Stimulated activated effector memory CD8-positive, alpha-beta T cell treated with anti-CD3 and anti-CD28 coated beads, Interleukin-12 subunit alpha, Interleukin-12 subunit beta, amount 100 ng/mL, for 72 hours (primary cell): ENCODE measurements at places on chromosomes 1 and 21.

GRCh38 chr1:30606166-30606565 is 117.2 kb downstream of the MATN1 start:
- DNase-seq = no peak

DNA sequence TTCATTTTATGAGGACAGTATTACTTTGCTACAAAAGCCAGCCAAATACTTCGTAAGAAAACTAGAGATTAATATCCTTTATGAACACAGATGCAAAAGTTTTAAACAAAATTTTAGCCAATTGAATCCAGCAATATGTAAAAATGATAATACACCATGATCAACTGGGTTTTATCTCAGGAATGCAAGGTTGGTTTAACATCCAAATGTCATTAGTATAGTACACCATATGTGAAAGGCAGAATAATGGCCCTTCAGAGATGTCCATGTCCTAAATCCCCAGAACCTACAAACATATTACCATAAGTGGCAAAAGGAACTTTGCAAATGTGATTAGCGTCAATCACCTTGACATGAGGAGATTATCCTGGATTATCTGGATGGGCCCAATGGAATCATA is 16.7 kb upstream of the KCNJ6 start:
- DNase-seq = no peak

- no peak for DNase-seq
Observed at GRCh38 chr1:219299420-219299819, 125.7 kb downstream of the LYPLAL1 start.

GRCh38 chr1:97668945-97669344 is 251.9 kb downstream of the DPYD start:
- no peak for DNase-seq

DNA sequence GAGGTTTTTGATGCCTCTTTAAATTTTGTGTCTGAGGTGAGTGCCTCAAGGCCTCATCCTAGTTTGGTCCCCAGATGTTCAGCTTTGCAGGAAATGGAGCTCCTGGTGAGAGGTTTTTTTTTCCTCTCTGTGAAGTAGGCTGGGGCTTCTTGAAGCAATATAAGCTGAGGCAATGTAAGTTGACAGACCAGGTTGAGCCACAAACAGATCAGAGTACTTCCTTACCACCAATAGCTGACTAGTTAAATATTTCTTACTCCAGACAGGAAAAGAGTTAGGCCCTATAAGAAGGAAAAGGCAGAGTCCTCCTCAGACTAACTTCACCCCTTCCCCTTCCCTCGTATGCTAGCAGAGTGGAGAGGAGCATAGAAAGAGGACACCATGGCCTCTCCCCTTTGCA is 341.0 kb downstream of the LMO4 start:
- no peak for DNase-seq

DNA sequence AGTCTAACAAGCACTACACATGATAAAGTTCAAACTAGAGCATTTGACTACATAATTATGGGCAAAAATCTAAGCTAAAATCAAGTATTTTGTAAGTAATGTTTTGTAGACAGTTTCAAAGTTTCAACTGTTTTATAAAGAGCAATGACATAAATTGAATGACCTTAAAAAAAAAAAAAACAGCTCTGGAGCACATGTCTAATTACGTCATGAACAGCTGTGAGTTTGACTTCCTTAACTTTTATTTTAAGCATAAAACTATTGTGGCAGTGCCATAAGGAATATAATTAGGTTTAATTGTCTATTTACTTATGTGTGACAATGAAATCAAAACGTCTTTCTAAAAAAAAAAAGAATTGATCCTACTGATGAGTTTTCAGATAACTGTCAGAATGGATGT is 272.5 kb upstream of the LRRC7 start:
- DNase-seq = no peak

- DNase-seq = no peak
Observed at GRCh38 chr1:213371847-213372619, 321.0 kb downstream of the RPS6KC1 start.

- no peak for DNase-seq
Observed at GRCh38 chr1:231417513-231417912, 4.6 kb downstream of the EGLN1 start.

DNA sequence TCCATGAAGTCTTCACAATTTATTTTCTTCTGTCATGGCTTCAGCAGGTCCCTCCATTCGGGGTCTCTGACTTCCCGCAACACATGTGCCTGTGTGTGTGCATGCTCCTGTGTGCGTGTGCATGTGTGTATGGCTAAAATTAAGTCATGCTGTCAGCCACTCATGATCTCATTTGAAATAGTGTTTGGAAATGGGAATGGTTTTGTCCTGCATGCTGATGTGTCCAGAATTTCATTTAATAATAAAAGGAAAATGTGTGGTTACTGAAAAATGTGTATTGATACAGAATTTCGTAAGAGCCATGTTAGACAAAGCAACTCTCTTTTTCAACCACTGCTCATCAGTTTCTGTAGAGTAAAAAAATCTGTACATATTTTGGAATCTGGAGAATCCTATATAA is 123.8 kb upstream of the PRDX6 start:
- DNase-seq = no peak
